ENCODE measurements at places on chromosomes 3 and 15.

GRCh38 chr15:31501536-31502157 is 175.0 kb downstream of the KLF13 start:
- no peak for DNase-seq

DNA sequence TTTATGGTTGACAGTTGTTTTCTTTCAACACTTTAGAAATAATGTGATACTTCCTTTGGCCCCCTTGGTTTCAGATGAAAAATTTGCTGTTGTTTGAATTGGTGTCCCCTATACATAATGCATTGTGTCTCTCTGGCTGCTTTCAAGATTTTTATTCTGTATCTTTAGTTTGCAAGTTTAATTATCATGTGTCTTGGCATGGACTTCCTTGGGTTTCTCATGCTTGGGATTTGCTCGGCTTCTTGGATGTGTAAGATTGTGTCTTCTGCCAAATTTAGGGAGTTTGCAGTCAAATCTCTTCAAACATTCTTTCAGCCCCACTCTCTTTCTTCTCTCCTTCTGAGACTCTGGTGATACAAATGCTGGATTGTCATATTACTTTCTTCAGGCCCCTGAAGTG is 53.4 kb upstream of the PTPRG start:
- DNase-seq, result no peak

DNA sequence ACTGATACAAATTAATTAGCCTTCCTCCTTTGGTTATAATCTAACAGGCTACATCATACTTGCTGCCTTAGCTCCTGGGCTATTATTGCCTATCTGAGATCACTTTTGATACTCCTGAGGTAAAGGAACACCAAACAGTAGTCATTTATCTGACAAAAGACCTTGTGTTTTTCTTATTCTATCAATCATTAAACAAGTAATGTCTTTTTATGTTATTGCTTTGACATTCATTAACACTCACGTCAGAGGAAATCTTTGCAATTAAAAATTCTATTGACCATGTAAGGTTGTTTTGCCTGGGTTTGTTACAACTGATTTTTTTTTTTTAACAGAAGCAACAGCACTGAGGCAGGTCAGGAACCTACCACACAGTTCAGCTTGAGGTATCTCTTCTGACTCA is 366.3 kb downstream of the MECOM start:
- no peak for DNase-seq

DNA sequence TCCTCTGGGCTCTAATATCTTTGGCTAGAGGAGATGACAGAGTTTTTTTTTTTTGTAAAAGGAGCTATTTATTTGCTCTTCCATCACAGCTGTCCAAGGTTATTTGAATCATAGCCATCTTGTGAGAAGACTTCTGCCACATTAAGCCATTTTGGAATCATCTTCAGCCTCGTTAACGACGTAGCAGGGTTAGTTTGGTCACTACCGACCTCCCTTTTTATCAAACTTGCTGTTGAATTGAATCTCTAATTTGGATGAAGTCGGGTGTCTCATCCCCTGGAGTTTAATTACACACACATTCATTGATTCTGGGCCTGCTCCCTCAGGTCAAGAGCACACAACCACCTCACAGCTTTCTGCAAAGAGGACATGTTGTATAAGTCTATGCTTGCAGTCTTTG is 238.7 kb downstream of the CPNE4 start:
- DNase-seq, result no peak

GRCh38 chr3:136678981-136679380 is 73.2 kb downstream of the STAG1 start:
- no peak for DNase-seq

GRCh38 chr3:187139126-187139894 is at the start of gene RPL39L:
Gene RPL39L, minus strand, starts transcription at chr3:187139496. Its CDS starts 18,196 bp downstream, at chr3:187121300.
- DNase-seq, result peak; percentile 61

DNA sequence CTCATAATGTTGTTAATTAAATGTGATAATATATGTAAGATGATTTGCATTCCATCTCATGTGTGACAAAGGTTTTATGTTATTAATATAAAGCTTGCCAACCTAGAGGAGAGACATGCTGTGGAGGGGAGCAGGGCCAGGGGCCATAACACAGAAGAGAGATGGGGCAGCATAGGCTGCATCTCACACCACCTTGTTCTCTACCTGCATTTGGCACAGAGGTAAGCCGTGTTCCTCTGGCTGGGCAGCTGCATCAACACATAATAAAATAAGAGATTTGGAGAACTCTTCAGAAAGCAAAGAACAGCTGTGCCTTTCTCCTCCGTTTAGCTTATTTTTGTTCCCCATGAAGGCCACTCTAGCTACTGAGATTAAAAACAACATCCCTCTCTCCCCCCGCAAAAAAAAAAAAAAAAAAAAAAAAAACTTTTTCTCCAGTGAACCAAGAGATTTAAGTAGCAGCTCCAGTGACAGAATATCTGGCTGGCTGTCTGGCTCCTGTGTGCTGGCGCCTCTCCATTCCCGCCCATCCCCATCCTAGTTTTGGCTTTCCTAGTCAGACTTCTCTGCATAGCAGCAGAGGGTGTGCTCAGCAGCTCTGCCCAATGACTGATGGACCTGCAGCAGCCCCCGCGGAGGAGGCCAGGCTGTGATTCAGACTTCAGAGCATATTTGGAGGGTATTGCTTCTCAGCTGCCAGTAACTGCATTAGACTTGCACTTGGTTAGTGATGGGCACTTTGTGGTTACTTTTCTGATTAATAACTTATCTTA is 52.2 kb upstream of the STXBP5L start:
- DNase-seq, result no peak

DNA sequence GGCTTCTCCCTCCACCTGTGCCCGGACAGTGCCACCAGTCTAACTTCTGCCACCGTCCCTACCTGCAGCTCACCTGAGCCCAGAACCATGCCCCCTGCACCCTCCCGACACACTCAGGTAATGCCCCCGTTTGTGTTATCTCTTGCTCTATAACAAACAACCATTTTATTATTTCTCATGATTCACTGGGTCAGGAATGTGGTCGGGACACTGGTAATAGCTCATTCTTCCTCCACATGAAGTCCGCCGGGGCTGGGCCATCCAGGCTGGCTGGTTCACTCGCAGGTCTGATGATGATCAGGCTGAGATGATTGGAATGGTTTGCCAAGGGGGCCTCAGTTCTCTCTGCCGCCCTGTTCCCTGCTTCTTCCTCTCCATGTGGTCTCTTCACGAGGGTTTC is 20.3 kb upstream of the NR2E3 start:
- DNase-seq, result no peak

GRCh38 chr3:37752649-37753025 is 109.0 kb upstream of the CTDSPL start:
- DNase-seq, result no peak

GRCh38 chr3:57982561-57983243 is 25.5 kb upstream of the FLNB start:
- no peak for DNase-seq

- DNase-seq, result no peak
These were observed 14.2 kb upstream of the MB21D2 start for GRCh38 chr3:192931825-192932224.

- no peak for DNase-seq
These were observed 188.5 kb upstream of the RBMS3 start for GRCh38 chr3:29092348-29092747.

Data from NCI-H2081 (cell line).